ENCODE measurements at places on chromosomes 7 and 10. TPM values are rescaled to one million over a fixed set of nuclear protein-coding genes. Genes with fewer than 3 reads are reported as not detected.

Gene MEIG1
- total RNA-seq, result 0.25 TPM

Gene SFTPA1
- total RNA-seq, result not detected

Gene CUZD1
- 0.13 TPM for total RNA-seq

Gene CLCN1
- total RNA-seq, result not detected

Gene SORCS3
- not detected for total RNA-seq

Gene PLPP4
- total RNA-seq, result 0.25 TPM

Gene CTAGE15
- total RNA-seq, result 0.13 TPM

Gene ACSL5
- 0.92 TPM for total RNA-seq

Gene VDAC2
- total RNA-seq, result 130 TPM

Gene ANKRD1
- 2.2 TPM for total RNA-seq

Gene TMEM72
- total RNA-seq, result not detected

Gene DNAJC2
- 16.5 TPM for total RNA-seq

Gene FAM131B
- 1.6 TPM for total RNA-seq

Gene IL6
- 6.7 TPM for total RNA-seq

Gene ANKRD7
- total RNA-seq, result 0.26 TPM

Gene KCNIP2
- 1.1 TPM for total RNA-seq

Gene SCIN
- total RNA-seq, result under 0.01 TPM

Gene SPDYE16
- 0.06 TPM for total RNA-seq

Gene CFAP46
- 0.19 TPM for total RNA-seq

Gene CPED1
- 94.2 TPM for total RNA-seq

Gene TDRD1
- total RNA-seq, result 1.9 TPM

Gene TMEM196
- total RNA-seq, result not detected

Gene RET
- not detected for total RNA-seq

Gene AGFG2
- total RNA-seq, result 6.0 TPM

Gene COL17A1
- 1.3 TPM for total RNA-seq

Gene NDUFB2
- total RNA-seq, result 155 TPM

Gene RAB18
- total RNA-seq, result 67.2 TPM

Gene C10orf90
- total RNA-seq, result 0.13 TPM

Gene IDI2
- total RNA-seq, result not detected

Gene CALML5
- not detected for total RNA-seq

Gene HYAL4
- total RNA-seq, result not detected

Gene PAX4
- not detected for total RNA-seq

Gene CUBN
- 2.2 TPM for total RNA-seq

Gene HHEX
- 4.6 TPM for total RNA-seq

Gene TSPAN15
- 4.2 TPM for total RNA-seq

Gene CCDC7
- total RNA-seq, result 12.4 TPM

Gene UPP1
- total RNA-seq, result 12.3 TPM

Gene ING3
- 11.2 TPM for total RNA-seq

Gene EEPD1
- total RNA-seq, result 6.9 TPM

Gene FANK1
- 5.7 TPM for total RNA-seq

Gene FAM25A
- not detected for total RNA-seq

Gene IRF5
- total RNA-seq, result not detected

Gene HOXA2
- total RNA-seq, result 0.79 TPM

Gene CYP26C1
- 0.06 TPM for total RNA-seq

Gene EIF3B
- 180 TPM for total RNA-seq

Gene PIK3CG
- 0.26 TPM for total RNA-seq

Gene SNCG
- total RNA-seq, result 98.7 TPM

Gene ENTPD7
- total RNA-seq, result 10.4 TPM

Gene PAPOLB
- total RNA-seq, result 0.19 TPM

Gene LRIT1
- total RNA-seq, result not detected

Gene HOXA11
- total RNA-seq, result not detected
